GM04504 (cell line): ENCODE measurements at places on chromosomes 7 and 10.

GRCh38 chr10:121804460-121804859 lies 123.4 kb downstream of the ATE1 start:
- peak; percentile 83 for DNase-seq

- DNase-seq, result no peak
Measured at GRCh38 chr10:132399117-132400035, 2.4 kb downstream of the PWWP2B start.

- DNase-seq, result no peak
Measured at GRCh38 chr10:48361176-48361575, 54.7 kb downstream of the MAPK8 start.

DNA sequence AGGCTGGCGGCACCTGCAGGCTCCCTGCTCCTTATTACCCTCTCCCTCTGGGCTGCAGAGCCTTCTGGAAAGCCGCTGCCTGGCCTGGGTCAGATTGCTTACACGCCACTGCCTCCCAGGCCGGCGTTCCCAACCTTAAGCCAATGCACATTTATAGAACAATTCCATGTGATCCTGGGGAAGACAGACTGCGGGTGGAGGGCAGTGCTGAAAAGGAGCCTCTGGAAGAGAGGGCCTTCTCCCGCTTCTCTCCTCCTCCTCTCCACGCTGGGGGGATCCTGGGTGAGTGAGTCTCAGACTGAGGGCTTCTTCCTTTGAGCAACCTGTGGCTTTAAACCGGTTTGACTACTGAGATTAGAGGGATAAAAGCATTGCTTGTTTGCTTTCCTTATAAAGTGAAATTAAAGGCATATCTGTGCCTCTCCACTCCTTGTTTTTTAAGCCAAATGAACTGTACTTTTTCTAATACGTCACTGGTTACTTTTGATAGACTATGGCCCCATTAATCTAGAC lies 5.5 kb downstream of the TACC2 start:
- no peak for DNase-seq

- no peak for DNase-seq
Measured at GRCh38 chr7:7710469-7710868, 7.9 kb downstream of the RPA3 start.

GRCh38 chr7:42880392-42880791 lies 31.5 kb downstream of the C7orf25 start:
- no peak for DNase-seq

GRCh38 chr7:46486256-46487206 lies 565.5 kb upstream of the IGFBP3 start:
- peak; percentile 91 for DNase-seq

GRCh38 chr10:113469796-113470195 lies 83.1 kb upstream of the HABP2 start:
- no peak for DNase-seq
